ENCODE measurements at places on chromosomes 6 and 20. TPM values are rescaled to one million over a fixed set of nuclear protein-coding genes. Genes with fewer than 3 reads are reported as not detected.

- DNase-seq: no peak
Measured at GRCh38 chr6:88422831-88423230, 256.7 kb upstream of the CNR1 start.

DNA sequence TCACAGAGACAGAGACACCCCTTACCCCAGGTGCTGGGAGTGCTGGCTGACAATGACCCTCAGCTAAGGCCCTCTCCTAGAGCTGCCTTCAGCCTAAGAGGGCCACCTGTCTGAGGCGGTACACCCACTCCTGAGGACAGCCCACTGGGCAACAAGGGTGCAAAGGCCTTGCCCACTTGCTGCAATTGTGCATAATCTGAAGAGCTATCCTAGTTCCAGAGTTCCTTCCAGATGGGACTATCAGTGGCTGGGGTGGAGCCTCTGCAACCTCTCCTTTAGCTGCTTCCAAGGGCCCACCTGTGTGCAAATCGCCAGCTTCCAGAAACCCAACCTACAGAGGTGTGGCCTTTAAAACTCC, 87.5 kb downstream of the PREX1 start:
- DNase-seq: no peak

GRCh38 chr6:22036699-22037098, 260.1 kb downstream of the PRL start:
- DNase-seq: no peak

OR12D3 gene
- total RNA-seq: not detected

- no peak for DNase-seq
Measured at GRCh38 chr6:40490508-40490907, 96.7 kb downstream of the LRFN2 start.

PAK5 gene
- not detected for total RNA-seq

DNA sequence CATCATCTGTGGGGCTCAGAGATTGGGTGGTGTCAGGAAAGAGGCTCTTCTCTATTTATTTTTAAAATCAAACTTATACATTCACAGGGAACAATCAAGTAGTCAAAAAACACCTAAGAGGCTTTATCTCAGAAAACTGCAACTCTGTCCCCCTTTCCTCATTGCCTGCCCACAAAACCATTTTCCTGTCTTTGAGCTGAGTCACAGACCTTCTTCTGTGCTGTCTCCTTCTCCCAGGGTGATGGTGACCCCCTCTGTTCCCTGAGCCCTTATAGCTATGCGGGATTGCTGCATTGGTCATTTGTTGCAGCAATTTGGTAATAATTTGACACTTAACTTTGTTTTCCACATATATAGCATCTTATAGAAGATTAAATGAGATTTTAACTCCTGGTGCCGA, 195.2 kb upstream of the PROKR2 start:
- no peak for DNase-seq

GRCh38 chr6:15254070-15254975, 8.5 kb downstream of the JARID2 start:
- no peak for DNase-seq

- DNase-seq: no peak
Measured at GRCh38 chr6:85431271-85431670, 18.6 kb upstream of the NT5E start.

DNA sequence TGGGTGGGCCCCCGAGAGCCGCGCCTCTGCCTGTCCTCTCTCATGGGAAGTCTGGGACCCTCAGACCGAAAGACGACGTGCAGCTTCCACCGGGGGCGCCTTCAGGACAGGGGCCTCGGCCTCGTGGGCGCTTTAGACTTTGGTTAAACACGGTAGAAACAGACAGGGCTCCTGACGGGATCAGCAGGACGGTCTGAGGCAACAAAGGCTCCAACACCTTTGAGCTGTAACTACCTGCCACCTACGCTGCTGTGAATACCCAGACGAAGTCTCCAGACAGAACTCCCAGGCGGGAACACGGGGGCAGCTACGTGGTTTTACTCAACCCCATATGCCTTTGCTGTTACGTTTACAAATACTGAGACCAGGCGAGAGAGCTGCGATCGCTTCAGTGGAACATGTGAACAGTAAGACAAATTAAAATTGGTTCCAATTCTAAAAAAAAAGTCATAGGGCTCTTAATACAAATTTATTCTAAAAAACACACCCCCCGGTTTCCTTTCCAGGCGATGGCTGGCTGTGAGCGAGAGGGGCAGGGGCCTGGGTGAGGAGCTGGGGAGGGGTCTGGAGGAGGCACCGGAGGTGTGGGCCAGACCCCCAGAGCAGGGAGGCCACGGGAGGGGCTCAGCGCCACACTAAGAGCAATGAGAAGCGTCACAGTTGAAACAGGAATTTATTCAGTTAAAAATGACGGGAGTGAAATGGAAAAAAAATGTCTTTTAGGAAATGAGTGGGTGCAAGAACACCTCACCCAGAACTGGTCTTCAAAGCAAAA, 453.2 kb downstream of the QKI start:
- DNase-seq: no peak

ANKRD6 gene
- 2.9 TPM for total RNA-seq

DNA sequence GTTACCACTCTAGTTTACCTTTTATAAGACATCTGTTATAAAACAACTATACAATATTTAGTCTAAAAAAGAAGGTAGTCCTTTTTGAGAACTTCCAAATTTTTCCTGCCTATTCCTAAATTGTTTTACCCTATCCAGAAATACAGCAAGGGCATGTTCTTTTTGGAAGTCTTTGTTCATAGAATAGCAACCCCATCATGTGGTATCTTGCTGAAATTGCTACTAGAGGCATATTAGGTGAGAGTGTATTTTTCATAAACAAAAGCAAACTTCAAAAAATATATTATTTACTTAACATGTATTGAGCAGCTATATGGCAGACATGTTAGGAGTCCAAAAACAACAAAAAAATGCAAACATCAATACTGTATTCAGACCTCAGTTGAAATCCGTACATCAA, 371.8 kb upstream of the NRSN1 start:
- DNase-seq: no peak

GRCh38 chr6:138307352-138307751, 70.4 kb upstream of the SMIM28 start:
- no peak for DNase-seq

EGFL8 gene
- total RNA-seq: 10.9 TPM

DNA sequence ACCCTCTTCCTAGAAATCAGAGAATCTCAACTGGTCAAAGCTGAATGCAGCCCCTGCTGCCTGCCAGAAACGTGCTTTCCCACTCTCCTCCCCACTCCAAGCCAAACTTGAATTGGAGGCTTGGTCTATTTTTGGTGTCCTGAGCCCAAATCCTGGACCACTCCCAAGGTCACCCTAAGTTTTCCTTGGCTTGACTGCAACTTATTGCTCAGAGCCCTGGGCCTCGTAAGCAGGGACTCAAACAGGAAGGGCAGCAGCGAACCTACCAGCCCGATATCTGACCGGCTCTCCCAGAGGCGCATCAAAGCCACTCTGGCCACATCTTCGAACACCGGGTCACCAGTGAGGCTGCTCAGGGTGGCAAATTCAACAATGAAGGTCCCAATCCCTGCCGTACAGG, 12.7 kb downstream of the EDEM2 start:
- DNase-seq: no peak

- DNase-seq: no peak
Measured at GRCh38 chr20:13397300-13397724, 176.2 kb downstream of the ISM1 start.

GRCh38 chr6:25156123-25156522, 123.1 kb upstream of the CARMIL1 start:
- no peak for DNase-seq

GPLD1 gene
- 0.67 TPM for total RNA-seq

DNA sequence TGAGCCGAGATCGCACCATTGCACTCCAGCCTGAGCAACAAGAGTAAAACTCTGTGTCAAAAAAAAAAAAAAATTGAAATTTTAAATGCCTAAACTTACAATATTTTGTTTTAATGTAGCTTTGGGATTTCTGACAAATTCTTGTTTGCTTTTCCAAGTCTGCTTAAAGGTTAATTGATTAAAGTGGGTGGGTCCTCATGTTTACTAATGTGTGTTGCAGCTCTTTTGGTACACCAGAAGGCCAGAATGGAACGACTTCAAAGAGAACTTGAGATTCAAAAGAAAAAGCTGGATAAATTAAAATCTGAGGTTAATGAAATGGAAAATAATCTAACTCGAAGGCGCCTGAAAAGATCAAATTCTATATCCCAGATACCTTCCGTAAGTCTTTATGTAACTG, 2.7 kb upstream of the SUMO4 start:
- DNase-seq: no peak

FRK gene
- total RNA-seq: 0.02 TPM

DNA sequence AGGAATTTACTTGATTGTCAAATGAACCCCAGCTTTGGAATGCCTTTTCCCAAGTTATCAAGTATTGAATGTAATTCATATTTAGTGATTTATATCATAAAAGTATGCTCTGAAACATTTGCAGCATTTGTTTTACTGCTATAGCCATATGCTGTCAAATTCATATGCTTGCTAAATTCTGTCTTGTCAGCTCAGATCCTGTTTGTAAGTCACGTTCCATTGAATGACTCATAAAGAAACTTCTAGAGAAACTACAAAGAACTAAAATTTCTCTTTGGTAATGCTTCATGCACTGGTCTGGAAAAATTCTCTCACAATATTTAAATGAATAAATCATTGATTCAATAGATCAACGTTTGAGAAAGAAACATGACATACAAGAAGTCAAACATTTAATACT, 445.9 kb downstream of the PHF3 start:
- no peak for DNase-seq

DNA sequence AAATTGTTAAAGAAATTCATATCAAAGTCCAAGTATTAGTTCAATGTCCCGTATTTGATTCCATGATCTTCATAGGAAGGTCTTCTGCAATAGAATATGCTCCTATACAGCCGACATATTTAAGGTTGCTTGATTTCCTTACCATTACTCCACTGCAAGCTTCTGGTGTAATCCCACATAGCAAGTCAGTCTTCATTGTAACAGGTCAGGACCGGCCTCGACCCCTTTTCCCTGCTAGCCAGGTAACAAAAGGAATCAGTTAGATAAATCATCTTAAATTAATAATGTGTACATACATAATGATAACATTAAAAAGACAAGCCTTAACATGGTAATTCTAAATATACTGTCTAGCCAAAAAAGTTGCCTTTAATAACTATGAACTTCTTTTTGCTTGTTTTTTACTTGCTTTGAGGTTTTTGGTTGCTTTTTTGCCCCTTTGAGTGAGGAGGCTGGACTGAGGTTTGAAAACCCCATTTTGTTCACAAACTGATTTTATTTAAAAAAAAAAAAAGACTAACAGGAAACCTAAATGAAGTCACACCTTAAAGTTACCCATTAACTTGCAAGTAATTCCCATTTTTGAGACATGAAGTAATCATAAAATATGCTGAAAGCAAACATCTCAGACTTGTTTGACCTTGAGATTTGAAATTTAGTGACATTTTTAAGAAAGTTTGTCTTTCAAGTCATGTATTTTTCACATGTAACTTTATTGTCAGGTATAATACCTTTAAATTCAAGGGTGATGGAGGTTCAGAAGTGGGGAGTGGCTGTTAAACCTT, 19.2 kb upstream of the SNX14 start:
- DNase-seq: no peak

GRCh38 chr20:41081276-41081814, 52.7 kb downstream of the TOP1 start:
- DNase-seq: no peak

GRCh38 chr6:33007831-33008400, 1.5 kb downstream of the HLA-DOA start:
- DNase-seq: no peak

DNA sequence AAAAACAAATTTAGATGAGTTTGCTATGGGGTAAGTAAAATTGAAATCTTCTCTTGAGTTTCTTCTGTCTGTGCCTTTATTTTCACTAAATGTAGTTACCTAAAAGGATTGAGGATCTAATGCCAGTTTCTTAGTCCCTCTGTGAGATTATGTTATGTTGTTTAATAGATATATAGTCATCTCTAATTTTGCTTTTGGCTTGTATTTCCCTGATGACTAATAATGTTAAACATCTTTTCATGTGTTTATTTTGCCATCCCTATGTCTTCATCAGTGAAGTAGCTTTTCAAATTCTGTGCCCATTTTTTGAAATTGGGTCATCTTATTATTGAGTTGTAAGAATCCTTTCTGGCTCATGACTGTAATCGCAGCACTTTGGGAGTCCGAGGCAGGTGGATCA, 13.7 kb downstream of the QRSL1 start:
- DNase-seq: no peak

EPHA7 gene
- not detected for total RNA-seq

- no peak for DNase-seq
Measured at GRCh38 chr6:33837971-33838665, 34.3 kb upstream of the MLN start.

DNMT3B gene
- total RNA-seq: 1.6 TPM

DNA sequence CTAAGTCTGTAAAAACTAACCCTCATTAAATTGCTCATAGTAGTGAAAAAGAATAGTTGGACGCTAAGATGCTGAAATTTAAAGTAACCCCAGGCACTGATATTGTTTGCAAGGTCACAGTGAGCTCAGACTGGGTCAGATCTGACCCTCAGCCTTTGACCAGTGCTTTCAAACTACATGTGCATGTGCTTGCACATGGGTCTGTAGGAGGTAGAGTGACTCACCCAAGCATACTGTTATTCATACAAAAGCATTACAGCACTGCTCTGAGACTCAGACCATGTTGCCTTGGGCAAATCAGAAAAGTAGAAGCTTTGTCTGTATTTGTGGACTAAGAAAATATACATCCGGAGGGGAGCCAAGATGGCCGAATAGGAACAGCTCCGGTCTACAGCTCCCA, 326.4 kb upstream of the MARCKS start:
- DNase-seq: no peak

DNA sequence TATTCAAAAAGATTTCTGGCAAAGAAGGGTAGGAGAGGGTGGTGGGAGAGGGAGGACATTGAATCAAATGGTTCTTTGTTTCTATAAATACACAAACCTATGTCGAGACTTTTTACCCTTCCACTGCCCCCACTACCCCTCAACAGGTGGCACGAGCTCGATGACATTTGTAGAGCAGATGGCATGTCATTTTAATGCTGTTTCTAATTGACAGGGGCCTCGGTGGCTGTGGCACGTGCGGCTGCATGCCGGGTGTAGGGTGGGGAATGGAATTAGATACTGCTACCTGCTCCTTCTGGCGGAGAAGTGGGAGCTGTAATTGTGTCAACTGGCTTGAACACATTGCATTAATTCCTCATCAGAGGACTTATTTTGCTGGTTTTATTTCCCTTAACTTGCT, 29.1 kb upstream of the SASH1 start:
- no peak for DNase-seq

PSORS1C1 gene
- total RNA-seq: 0.18 TPM

- no peak for DNase-seq
Measured at GRCh38 chr6:159084493-159085091, 39.8 kb upstream of the TAGAP start.

DYNLT2 gene
- 2.0 TPM for total RNA-seq

BNIP5 gene
- not detected for total RNA-seq

- DNase-seq: no peak
Measured at GRCh38 chr6:135126034-135126433, 55.1 kb upstream of the MYB start.
